ENCODE measurements at places on chromosomes 2 and 18.

GRCh38 chr2:34660741-34661140 lies 1061.6 kb upstream of the FAM98A start:
- no peak for DNase-seq

DNA sequence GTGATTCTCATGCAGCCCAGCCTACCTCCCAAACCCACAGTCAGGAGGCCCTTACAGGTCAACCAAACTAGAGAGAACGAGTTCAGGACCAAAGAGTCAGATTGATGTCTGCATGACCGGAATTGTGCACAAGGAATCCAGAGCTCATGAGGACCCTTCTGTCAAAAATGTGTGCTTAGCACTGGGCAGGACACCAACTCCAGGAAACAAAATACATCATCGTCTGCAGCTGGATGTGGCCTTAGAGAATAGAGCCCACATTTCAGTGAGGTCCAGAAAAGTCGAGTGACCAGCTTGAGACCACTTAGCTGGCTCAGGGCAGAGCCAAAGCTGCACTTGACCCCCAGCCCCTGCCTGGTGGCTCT lies 3.2 kb downstream of the TNS1 start:
- DNase-seq = no peak

DNA sequence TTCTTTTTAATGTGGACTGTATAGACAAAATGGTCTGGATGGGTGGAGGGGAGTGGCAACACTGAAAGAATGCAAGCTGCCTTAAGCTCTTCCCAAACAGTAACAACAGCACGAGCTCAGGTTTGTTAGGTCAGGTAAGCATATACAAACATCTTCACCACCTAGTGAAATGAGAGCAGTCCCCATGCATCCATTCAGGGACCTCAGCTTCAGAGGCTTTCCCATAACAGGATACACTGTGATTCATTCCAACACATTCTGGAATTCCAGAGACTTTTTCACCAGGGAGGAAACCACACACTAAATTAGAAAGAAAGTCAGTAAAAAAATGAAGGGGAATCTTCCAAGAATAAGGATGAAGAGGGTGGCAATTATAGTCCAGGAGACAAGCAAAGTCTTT lies 50.4 kb upstream of the BZW1 start:
- no peak for DNase-seq

DNA sequence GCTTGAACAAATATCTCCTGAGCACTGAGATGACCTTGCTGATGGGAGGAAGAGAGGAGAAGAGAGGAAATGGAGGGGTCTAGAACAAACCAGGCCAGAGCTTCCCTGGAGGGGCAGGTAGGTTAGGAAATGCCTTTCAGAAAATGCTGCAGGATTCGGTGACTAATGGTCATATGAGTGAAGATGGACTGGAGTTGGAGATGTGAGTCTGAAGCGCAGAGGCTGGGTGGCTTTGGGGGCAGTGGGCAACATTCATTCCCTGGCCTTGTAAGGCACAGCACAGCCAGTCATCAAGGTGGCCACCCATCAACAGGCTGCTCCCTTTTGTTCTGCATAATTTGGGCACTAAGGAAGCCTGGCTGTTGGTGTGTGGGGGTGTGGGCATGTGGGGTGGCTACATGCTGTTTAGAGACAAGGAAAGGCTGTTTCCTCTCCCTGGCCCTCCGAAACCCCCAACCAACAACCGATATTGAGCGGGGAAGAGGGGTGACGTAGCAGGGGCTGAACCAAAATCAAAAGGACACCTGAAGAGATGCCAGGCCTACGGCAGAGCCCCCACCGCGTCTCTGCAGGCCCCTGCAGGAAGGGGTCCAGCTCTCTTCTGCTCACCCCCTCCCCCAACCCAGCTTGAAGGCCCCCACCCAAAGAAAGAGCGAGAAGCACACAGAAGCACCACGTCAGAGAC lies 1.5 kb downstream of the SLC30A3 start:
- no peak for DNase-seq

DNA sequence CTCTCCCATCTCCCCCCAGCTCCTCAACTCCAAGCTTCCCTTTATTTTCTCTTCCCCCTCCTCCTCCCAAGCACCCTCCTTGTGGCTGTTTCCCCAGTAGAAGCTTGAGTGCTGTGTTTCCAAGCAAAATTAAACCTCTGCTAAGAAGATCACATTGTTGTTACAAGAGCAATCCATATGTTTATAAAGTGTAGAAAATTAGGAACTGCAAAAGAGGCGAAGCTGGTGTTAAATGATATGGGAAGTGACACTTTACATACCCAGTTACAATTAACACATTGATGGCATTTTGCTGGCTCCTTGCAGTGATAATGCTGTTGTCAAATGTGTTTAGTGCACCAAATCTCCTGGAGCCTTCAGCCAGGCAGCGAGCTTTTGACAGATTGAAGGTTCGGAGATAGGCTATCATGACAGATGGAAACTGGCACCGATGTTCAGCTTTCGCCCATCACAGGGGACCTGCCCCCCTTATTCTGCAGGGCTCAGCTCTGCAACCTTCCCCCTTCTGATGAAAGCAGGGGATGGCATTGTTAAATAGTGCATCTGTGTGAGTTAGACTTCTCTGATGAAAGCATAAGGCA lies 259.8 kb upstream of the ATP5MC3 start:
- no peak for DNase-seq

DNA sequence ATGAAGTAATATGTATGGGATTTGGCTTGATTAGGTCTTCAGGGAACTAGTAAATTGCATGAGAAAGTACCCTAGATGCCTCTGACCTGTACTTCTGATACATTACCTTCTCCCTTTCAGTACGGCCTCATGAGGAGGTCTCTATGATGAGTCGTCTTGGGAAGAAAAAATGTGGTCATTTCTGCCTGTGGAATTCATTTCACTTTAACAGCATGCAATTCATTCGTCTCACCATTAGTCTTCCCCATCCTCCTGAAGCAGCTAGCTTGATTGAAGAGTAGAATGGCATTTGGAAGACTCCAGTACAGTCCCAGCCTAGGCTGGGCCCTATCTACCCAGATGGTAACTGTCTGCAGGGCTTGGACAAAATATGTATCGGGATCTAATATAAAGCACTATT lies 52.2 kb downstream of the TMX3 start:
- no peak for DNase-seq

- DNase-seq = no peak
Measured at GRCh38 chr18:64134044-64134747, 14.7 kb downstream of the LINC00305 start.

DNA sequence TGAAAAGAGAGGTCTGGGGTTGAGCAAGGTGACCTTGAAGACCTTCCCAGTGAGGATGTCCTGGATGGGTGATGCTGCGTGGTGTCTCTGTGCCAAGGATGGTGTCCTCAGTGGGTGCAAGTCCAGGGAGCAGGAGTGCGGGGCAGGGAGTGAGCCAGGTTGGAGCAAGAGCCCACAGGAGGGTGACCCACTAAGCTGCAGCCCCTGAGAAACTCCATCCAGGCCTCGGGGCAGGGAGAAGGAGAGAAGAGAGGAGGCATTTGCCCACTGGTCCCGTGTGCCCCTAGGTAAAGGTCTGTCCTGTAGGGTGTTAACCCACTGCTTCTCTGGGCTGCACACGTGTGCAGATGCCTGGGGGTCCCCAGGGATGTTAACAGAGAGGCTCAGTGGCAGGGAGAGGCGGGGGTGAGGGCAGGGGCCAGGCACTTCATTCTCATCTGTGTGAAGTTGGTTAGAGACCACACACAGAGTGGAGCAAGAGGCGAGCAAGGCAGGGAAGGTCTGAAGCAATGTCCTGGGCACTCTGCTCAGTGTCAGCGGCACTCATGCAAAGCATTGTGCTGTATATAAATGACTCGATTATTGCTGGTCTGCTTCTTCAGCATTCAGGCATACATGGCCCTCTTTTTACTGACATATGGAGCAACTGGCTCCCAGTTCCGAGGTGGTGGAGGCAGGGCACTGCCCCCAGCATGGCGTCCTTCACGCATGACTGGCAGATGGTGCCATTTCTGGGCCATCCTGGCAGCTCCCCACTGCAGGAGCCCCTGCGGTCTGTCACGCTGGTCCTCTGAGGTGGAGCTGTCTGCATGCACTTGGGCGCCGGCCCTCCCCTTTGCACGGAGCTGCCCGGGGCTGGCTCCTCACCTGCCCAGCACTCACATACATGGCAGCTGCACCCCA lies 117.2 kb upstream of the HS6ST1 start:
- no peak for DNase-seq

DNA sequence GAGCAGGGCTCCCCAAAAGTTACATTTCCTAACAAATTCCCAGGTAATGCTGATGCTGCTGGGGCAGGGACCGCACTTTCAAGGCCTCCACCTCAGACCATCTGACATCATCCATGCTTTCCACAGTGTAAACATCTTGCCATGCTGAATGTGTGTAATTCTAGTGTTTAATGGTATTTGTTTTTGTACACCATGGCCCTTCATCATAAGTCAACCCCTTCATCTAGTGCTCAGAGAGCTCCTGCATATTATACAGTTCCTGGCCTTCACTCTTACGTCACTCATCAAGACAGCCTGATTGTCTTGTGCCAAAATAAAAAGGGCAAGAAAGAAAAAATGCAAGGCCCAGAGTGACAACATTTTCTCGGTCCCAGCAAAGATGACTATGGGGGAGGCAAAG lies 77.5 kb upstream of the ZFP36L2 start:
- DNase-seq = no peak

DNA sequence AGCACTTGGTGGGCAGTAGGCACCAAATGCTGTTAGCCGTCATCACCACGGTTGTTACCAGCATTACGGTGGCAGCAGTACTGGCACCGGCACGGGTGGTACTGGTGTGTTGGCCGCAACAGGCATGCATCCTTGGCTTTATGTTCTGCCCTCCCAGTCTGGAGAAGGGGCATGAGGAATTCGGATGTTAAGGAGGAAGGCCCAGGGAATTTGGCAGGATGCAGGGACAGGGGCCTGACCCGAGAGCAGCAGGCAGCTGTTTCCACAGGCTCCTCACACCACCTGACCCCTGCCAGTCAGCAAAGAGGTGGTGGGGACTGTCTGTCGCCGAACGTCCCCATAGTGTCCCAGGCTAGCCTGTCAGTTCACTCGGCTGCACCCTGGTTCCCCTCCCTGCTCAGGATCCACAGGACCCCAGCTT lies 79.0 kb downstream of the EDAR start:
- no peak for DNase-seq

- DNase-seq = no peak
Measured at GRCh38 chr2:174605687-174606086, 8.1 kb upstream of the WIPF1 start.

- no peak for DNase-seq
Measured at GRCh38 chr2:63735931-63736330, 105.8 kb upstream of the UGP2 start.

- no peak for DNase-seq
Measured at GRCh38 chr2:160453111-160453820, 40.3 kb downstream of the RBMS1 start.

DNA sequence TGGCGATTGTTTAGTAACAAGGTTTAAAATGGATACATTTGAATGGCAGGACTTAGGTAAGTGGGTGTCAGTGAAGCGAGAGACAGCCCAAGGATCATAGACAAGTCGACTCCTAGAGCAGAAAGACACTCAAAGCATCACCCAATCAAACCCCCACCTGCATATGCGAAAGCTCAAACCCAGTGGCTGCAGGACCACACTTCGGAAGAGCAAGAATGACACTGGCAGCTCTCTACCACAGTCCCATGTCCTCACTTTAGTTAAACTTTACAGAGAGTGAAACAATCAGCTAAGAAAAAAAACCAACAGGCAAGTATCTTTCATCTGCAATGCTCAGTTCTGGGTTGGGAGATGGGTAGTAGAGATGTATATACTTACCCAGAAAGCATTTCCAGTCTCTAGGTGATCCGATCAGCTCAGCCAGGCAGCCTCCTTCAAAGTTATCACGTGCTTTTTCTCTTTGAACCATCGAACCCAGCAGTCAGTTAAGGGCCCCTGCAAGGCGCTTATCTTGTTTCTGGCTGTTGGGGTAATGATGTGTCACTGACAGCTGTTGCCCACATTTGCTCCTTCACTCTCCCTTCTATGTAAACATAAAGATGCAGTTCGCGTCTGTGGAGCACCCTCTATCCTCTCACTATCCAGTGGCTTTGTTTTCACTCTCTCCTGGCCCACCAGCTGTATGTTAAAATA lies 357.5 kb upstream of the ID2 start:
- no peak for DNase-seq
